Activated CD4-positive, alpha-beta T cell treated with anti-CD3 and anti-CD28 coated beads, Interleukin-2, amount 10 ng/mL, durations not matched to agents 7 days and 5 days (primary cell): ENCODE measurements at places on chromosomes 7 and 10. TPM values are rescaled to one million over a fixed set of nuclear protein-coding genes. Genes with fewer than 3 reads are reported as not detected.
A peak's percentile ranks its signal among the peaks of the same experiment; 100 is the strongest.

DNA sequence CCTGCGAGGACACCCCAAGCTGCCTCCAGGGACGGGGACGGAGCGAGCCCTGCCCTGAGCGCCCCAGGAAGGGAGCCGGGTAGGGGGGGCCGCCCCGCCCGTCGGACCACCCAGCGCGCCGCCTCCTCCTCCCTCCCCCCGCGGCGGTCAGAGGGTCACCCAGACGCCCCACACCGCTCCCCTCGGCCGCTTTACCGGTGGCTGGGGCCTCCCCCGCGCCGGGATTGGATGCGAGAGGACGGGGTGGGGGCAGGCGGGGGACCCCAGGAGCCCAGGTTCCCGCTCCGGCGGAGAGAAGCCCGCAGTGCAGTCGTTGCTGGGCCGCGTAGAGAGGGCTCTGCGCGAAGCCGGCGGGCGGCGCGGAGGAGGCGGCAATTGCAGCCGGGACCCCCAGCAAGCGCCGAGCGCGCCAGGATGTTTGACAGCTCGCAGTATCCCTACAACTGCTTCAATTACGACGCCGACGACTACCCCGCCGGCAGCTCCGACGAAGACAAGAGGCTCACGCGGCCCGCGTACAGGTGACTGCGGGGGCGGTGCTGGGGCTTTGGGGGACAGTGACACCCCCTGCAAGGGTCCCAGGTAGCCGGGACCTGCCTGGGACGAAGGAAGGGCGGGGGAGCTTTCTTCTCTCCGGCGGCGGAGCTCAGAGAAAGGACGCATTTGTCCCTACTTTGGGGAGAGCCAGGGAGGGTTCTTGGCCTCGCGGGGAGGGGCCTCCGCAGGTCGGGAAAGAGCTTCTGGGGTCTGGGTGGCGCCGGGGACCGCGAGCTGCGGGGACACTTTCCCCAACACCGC lies at the start of gene FOXL3:
Gene FOXL3 (plus strand): TSS at position 415 of the 798 bp plus-strand sequence. CDS start 0 bp downstream, at position 415.
- no peaks in the 10 kb centered on the region for H3K4me1 ChIP-seq
- no peak within 1 kb of the TSS for H3K4me3 ChIP-seq
- DNase-seq: no peak
- peaks cover 27% of the 10 kb centered on the region for H3K27me3 ChIP-seq
- H3K27ac ChIP-seq: no peak within 1 kb of the TSS

- no peaks in the 10 kb centered on the region for H3K27me3 ChIP-seq
- no peaks in the 10 kb centered on the region for H3K36me3 ChIP-seq
- no peak for DNase-seq
- no peaks in the 10 kb centered on the region for H3K4me1 ChIP-seq
- no peak overlapping the region for H3K4me3 ChIP-seq
- no peak overlapping the region for H3K27ac ChIP-seq
Measured at GRCh38 chr7:36011588-36011965, 141.5 kb upstream of the EEPD1 start.

Gene ADAMTS14
- total RNA-seq: not detected

DNA sequence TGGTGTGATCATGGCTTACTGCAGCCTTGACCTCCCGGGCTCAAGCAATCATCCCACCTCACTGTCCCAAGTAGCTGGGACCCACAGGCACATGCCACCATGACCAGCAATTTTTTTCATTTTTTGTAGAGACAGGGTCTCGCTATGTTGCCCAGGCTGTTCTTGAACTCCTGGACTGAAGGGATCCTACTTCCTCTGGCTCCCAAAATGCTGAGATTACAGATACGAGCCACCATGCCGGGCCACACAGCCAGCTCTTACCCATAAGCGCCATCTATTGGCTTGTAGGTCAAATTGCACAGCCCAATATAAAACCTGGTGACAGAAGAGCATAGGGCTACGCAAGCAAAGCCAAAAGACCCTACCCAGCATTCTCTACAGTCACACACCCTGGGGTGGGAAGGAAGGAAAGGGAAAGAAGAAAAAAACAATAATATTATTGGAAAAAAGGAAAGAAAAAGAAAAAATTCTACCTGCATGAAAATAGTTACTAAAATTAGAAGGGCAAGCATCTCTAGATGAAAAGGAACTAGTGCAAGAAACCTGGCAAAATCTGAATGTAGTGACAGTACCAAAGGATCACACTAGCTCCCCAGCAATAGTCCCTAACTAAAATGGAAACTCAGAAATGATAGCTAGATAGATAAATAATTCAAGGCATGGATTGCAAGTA lies 29.4 kb upstream of the AMPH start:
- no peaks in the 10 kb centered on the region for H3K36me3 ChIP-seq
- H3K4me3 ChIP-seq: no peak overlapping the region
- peak; percentile 29 for DNase-seq
- H3K27me3 ChIP-seq: peaks cover 14% of the 10 kb centered on the region
- no peak overlapping the region for H3K27ac ChIP-seq

DNA sequence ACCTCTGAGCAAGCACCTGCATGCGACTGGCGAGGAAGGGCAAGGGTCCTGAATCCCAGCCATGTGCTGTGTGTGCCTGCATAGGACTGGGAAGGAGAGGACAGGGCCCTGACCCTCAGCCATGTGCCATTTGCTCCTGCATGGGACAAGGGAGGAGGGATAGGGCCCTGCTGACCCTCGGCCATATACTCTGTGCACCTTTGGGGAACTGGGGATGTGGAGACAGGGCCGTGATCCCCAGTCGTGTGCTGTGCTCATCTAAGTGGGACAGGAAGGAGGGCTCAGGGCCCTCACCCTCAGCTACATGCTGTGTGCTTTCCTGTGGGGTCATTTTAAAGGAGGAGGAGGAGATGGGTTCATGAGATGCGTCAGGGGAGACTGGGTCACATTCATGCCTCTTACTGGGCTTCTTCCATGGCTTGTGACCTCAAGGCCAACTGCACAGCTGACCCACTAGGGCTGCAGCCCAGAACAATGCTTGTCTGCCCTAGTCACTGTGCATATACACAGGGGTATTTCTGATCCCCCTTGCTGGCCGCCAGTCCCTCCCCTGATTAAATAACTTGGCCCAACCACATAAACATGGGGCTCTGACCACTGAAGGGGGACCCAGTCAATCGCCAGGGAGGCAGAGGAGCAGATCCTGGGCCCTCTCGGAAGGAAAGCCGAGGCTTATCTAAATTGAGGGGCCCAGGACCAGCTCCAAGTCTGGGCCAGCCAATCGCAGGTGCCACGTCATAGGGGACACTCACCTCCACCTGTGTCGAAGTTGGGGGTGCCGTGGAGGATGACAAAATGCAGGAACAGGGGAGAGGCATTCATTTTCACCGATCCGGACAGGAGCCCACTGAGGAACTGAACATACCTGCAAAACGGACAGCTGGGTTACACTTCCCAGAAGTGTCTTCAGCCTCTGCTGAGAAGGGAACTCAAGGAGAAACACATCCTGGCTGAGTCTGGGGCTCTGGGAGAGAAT lies 167.3 kb downstream of the TNS3 start:
- no peaks in the 10 kb centered on the region for H3K27me3 ChIP-seq
- H3K4me1 ChIP-seq: no peaks in the 10 kb centered on the region
- no peak for DNase-seq

Gene EVX1
- not detected for total RNA-seq

Gene ASAH2
- total RNA-seq: 2.4 TPM

GRCh38 chr10:78815702-78816334 lies 252.9 kb upstream of the ZMIZ1 start:
- H3K36me3 ChIP-seq: no peaks in the 10 kb centered on the region
- no peak overlapping the region for H3K27ac ChIP-seq
- no peak overlapping the region for H3K4me3 ChIP-seq
- DNase-seq: no peak
- H3K4me1 ChIP-seq: no peaks in the 10 kb centered on the region
